Activated CD8-positive, alpha-beta T cell treated with anti-CD3 and anti-CD28 coated beads, Interleukin-2, amount 10 ng/mL, durations not matched to agents 7 days and 5 days (primary cell): ENCODE measurements at places on chromosomes 2 and 18. TPM values are rescaled to one million over a fixed set of nuclear protein-coding genes. Genes with fewer than 3 reads are reported as not detected.

- DNase-seq = peak; percentile 72
Observed at GRCh38 chr2:136117391-136117841, 533 bp downstream of the CXCR4 start.

The MORN2 gene
- total RNA-seq = 3.3 TPM

GRCh38 chr2:66576561-66577320 is 141.8 kb downstream of the MEIS1 start:
- DNase-seq = no peak

- no peak for DNase-seq
Observed at GRCh38 chr2:52597346-52597745, 1170.3 kb upstream of the CHAC2 start.

GRCh38 chr2:234457421-234457820 is 39.5 kb downstream of the ARL4C start:
- DNase-seq = no peak

- DNase-seq = no peak
Observed at GRCh38 chr2:158743879-158744278, 51.2 kb upstream of the DAPL1 start.

The NGEF gene
- total RNA-seq = not detected
